ENCODE measurements at places on chromosomes 16 and 17. TPM values are rescaled to one million over a fixed set of nuclear protein-coding genes. Genes with fewer than 3 reads are reported as not detected.

CA7 gene
- total RNA-seq: 0.27 TPM

RUNDC3A gene
- 0.22 TPM for total RNA-seq

CMIP gene
- total RNA-seq: 38.5 TPM

PYDC1 gene
- not detected for total RNA-seq

GRCh38 chr16:81214745-81215166 is 23.7 kb upstream of the BCO1 start:
- DNase-seq: peak; percentile 15

NOTUM gene
- 0.49 TPM for total RNA-seq

- no peak for DNase-seq
Measured at GRCh38 chr16:77758046-77758445, 30.3 kb upstream of the VAT1L start.

DNA sequence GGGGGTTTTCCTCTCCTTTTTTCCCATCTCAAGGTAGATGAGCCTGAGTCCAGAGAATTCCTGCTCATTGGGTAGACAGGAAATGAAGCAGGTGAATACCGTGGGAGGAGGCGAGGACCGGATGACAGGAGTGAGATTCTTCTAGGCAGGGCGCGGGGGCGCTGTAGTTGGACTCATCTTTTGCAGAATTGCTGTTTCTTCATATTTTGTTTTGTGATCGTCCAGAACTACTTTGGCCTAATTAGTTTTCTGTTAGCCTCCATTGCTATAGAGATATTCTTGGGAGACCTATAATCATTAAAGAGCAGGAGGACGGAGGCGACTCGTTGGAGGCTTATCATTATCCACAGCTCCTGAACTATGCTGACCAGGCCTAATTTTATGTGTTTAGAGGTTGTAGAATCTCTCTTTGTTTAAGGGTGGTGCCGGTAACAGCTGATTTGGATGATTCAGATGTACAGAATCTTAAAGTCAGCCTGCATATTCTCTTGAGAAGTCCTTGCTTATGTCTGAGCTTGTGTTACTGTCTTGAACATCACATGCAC is 650 bp downstream of the ATP6V0A1 start:
- peak; percentile 64 for DNase-seq

GRCh38 chr16:583815-584591 is 5.9 kb upstream of the RAB40C start:
- no peak for DNase-seq

PTGES3L gene
- 2.2 TPM for total RNA-seq

SPOP gene
- total RNA-seq: 63.5 TPM

ACE gene
- 0.36 TPM for total RNA-seq
